GM23248 (cell line): ENCODE measurements at places on chromosomes 4 and X. TPM values are rescaled to one million over a fixed set of nuclear protein-coding genes. Genes with fewer than 3 reads are reported as not detected.

DNA sequence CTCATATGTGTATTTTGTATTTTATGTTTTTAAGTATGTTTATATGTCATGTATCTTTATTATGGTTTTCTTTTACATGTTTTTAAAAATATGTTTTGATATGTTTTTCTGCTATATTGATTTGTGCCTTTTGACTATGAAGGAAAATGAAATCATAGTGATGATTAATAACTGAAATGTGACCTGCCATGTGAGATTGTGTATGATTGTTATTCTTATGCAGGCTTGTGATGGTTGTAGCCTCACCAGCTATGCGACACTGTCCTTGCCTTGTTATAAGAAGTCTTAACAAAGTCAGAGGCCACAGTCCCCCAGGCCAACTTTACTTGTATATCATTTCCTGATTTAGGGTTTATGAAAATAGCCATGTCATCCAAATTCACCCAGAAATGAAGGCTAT, 83.2 kb downstream of the TMEM131L start:
- H3K27me3 ChIP-seq: no peaks in the 10 kb centered on the region
- H3K4me1 ChIP-seq: no peaks in the 10 kb centered on the region
- no peaks in the 10 kb centered on the region for H3K36me3 ChIP-seq
- H3K27ac ChIP-seq: no peak overlapping the region
- DNase-seq: no peak

GRCh38 chr4:115219315-115219860, 106.0 kb upstream of the NDST4 start:
- H3K27me3 ChIP-seq: no peaks in the 10 kb centered on the region
- H3K4me3 ChIP-seq: no peak overlapping the region
- no peak for DNase-seq
- no peak overlapping the region for H3K27ac ChIP-seq
- no peaks in the 10 kb centered on the region for H3K36me3 ChIP-seq

TEX13C gene
- not detected in 2 replicates for polyA plus RNA-seq

DNA sequence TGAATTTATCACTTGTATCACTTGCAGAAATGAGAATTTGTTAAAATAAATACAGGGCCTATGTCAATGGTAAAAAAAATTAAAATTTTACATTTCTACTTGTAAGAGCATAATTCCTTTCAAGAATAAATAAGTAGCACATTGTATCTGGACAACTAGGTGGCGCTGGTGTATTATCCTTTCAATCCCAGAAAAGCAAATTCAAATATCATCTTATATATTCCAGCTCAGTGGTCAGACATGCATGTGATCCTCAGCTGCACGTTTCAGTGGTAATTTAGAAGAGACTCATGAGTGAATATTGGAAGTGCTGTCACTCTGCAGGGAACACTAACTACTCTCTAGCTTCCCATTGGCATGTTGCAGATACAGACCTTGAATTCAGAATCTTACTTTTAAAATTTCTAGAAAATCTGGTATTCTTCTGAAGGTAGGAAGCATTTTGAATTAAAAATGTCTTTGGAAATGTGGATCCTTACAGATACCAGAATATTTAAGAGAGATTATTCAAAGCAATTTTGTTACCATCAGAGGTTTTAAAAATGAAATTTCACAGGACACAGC, 1414.7 kb upstream of the TENM3 start:
- H3K27me3 ChIP-seq: no peaks in the 10 kb centered on the region
- peak; percentile 78 for DNase-seq
- H3K4me1 ChIP-seq: 0 out of 2 replicates have a peak, but pooled peaks cover 4% of the 10 kb centered on the region
- no peaks in the 10 kb centered on the region for H3K36me3 ChIP-seq

GRCh38 chrX:43581888-43582539, 74.1 kb upstream of the MAOA start:
- no peaks in the 10 kb centered on the region for H3K36me3 ChIP-seq
- no peak overlapping the region for H3K4me3 ChIP-seq
- DNase-seq: no peak

DNA sequence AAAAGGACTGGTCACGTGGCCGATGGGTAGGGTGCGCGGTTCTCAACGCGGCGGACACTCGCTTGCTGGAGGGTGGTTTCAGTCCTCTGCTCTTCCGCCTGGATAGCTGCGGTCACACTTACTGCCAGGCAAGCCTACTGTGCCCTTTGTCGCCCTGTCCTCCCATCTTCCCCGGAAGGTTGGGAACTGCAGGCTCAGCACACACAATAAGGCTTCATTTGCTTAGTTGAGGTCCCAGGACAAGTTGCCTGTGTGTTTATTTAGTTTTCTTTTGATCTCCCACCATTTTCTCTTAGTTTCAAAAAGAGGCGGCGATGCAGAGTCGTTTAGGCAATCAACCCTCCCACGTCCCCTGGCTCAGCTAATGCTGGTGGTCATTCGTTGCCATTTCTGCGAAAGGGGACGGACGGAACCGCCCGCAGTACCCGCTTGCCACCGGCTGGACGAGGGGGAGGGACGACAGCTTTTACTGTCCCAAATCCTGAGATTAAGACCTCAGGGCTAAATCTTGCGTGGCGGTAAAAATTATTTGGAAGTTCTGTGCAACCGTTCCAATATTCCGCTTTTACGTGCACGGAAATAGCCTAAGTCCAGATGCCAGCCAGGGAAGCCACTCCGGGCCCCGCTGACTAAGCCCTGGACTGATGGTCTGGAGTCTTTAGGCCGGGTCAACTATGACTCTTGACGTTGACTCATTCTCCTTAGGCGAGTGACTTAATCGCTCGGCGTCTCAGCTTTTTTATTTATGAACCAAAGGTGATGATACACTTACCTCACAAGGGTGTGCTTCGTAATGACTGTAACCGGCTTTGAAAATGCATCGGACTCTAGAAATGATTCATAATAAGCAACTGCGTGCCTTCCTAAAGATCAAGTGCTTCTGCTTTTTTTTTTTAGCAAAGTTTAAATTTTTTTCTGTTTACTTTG, 671 bp upstream of the EIF4E start:
- H3K36me3 ChIP-seq: peaks cover 11% of the 10 kb centered on the region
- peak overlapping the region; percentile 98 for H3K4me3 ChIP-seq
- peak overlapping the region; percentile 99 for H3K27ac ChIP-seq
- peaks cover 31% of the 10 kb centered on the region for H3K4me1 ChIP-seq

PLP1 gene
- polyA plus RNA-seq: 0.29 and 0.53 TPM in 2 replicates

- no peak overlapping the region for H3K27ac ChIP-seq
- no peaks in the 10 kb centered on the region for H3K4me1 ChIP-seq
- H3K4me3 ChIP-seq: no peak overlapping the region
- DNase-seq: no peak
These were observed 83.6 kb downstream of the JAKMIP1 start for GRCh38 chr4:6116696-6117285.

- H3K27me3 ChIP-seq: no peaks in the 10 kb centered on the region
- H3K4me3 ChIP-seq: peak overlapping the region; percentile 91
- peaks cover 29% of the 10 kb centered on the region for H3K4me1 ChIP-seq
- DNase-seq: peak; percentile 61
- no peaks in the 10 kb centered on the region for H3K36me3 ChIP-seq
These were observed 581 bp downstream of the UBE2K start for GRCh38 chr4:39698424-39699009.

DNA sequence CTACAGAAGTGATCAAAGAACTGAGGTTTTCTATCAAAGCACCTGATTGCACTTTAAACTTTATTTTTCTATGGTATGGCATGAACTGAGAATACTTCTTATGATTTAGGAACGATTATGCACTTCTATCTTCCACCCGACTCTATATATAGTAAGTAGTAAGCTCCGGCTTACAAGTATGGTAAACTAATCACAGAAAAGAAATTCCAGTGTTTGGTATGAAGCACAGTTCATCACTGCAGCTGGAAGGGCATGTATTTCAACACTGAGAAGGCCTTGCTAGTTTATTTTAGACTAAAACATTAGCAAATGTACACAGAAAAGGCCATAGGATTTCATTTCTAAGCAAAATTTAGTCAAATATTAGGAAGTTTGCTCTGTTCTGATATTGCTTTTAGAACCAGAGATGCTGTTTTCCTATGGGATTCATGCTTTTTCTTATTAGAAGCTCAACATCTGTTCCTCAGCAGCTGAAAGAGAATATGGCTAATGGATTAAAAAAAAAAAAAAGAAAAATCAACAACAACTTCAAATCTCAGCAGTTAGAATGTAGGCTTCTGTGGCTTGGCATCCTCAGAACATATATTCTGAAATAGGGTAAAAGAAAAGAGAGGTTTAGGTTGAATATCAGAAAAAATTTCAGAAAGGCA, 273.5 kb downstream of the C4orf33 start:
- H3K27me3 ChIP-seq: peaks cover 14% of the 10 kb centered on the region; the same call in 1 of the 2 replicates
- H3K4me1 ChIP-seq: no peaks in the 10 kb centered on the region

DNA sequence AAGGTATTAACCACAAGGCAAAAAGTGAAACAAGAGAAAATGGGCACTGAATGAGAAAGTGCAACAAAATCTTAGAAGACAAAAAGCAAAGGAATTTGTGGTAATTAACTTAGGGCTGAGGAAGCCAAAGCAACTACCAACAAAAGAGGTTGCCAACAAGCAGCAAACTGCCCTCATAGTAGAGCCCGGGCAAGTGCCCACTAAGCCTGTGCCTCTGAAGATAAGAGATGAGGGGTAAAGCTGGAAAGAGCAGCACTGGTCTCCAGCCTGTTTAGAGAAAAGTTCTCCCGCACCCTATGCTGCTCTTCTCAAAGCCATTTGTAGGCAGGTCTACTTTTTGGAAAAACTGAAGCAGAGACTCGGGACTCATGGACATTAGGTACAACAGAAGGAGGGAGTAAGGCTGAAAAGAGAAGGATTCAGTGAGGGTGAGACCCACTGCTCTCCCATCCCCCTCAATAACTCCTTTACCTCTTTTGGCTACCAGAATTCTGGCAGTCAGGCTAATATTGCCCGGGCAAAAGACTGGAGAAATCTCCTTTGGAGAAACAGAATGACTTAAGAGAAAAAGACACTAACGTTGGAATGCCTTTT, 29.6 kb upstream of the KCNE5 start:
- H3K27me3 ChIP-seq: no peaks in the 10 kb centered on the region
- DNase-seq: no peak
- no peak overlapping the region for H3K4me3 ChIP-seq

- no peaks in the 10 kb centered on the region for H3K36me3 ChIP-seq
- H3K27ac ChIP-seq: no peak overlapping the region
- DNase-seq: peak; percentile 18
- H3K4me3 ChIP-seq: no peak overlapping the region
These were observed 1397.6 kb downstream of the FAM133A start for GRCh38 chrX:95071621-95072020.

GLRB gene
- 7.6 and 8.5 TPM in 2 replicates for polyA plus RNA-seq

CEP135 gene
- polyA plus RNA-seq: 4.7 and 5.7 TPM in 2 replicates

GRCh38 chrX:136835761-136836160, 44.8 kb downstream of the RBMX start:
- H3K4me3 ChIP-seq: no peak overlapping the region
- no peaks in the 10 kb centered on the region for H3K27me3 ChIP-seq
- DNase-seq: no peak
- no peak overlapping the region for H3K27ac ChIP-seq
